ENCODE measurements at places on chromosomes 3 and 15.

GRCh38 chr3:101039285-101039684 lies 46.1 kb upstream of the ABI3BP start:
- no peak for DNase-seq

DNA sequence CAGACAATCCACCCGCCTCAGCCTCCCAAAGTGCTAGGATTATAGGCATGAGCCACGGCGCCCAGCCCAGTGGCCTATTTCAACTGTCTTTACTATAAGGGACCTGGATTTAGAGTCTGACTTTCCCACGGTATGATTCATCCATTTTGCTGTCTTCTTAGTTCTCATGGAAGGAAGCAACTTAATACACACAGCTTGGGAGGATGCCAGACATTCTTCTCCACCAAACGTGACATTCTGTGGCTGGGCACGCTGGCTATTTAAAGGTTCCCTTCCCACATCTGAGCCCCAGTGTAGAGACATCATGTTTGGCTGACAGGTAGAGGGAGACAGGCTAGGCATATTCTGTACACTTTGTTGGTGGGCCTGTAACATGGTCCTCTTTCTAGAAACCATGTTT lies 26.2 kb downstream of the FAM43A start:
- DNase-seq: no peak

GRCh38 chr3:111906656-111907055 lies 47.6 kb downstream of the PHLDB2 start:
- DNase-seq: no peak

DNA sequence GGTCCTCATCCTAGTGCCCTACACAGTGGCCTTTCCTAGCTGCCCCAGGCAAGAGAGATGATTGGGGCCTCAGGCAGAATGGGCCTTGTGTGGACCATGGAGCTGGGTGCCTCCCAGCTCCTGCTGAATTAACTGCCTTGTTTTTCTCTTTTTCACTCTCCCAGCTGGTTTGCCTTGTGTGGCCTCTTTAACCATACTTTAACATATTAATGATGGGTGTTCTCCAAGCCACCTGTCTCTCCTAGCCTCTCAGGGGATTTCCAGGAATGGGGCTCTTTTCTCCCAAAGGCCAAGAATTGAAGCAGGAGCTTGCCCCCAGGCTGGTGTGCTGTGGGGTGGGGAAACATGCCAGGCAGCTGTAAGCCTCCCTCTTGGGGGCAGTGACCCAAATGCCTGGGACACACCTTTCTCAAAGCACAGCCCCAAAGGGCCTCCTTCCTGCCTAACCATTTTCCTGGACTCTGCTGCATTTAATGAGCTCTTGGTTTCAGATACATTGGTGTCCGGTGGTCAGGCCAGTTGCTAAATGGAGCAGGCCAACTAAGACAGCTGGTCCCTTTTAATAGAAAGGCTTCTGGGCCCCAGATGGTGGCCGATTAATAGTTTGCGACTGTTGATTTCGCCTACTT lies 5.6 kb downstream of the ALPK3 start:
- no peak for DNase-seq

- no peak for DNase-seq
Observed at GRCh38 chr3:42635111-42635510, 18.4 kb upstream of the ZBTB47 start.
